GM18507 (cell line): ENCODE measurements at places on chromosomes 16 and 17.

DNA sequence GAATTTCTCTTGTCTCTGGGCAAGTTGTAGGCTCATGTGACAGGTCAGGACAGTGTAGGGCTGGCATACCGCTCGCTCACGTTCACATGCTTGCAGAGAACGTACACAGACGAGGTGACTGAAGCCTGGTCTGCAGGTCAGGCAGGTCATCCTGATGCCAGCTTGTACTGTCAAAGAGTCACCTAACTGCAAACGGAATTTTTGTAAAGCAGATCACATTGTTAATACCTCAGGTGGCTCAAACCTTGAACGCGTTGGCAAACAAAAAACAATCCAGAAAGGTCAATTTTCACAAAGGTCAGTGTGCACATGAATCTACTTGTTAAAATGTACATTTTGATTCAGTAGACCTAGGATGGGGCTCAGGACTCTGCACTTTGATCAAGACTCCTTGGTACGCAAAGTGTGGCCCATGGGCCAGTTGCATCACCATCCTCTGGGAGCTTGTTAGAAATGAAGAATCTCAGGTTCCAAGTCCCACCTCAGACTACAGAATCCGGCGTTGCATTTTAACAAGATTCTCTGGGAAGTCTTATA, 28.6 kb downstream of the ANKRD40 start:
- no peak for DNase-seq

DNA sequence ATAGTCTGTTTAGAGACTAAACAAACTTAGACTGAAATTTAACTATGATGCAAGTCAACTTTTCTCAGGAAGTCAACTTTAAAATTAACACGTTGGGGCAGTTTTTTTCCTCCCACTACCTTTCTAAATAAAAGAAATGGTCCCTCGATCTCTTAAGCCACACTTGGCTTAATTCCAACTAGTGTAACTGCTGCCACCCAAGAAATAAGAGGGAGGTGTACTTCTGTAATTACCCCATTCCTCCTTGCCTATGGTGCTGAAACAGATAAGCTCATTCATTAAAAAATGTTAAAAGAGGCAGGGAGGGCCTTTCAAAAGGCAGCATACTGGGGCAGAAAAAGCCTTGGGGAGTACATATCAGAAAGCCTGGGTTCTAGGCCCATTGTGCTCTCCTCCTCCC, 59.8 kb downstream of the NCOR1 start:
- DNase-seq = no peak

DNA sequence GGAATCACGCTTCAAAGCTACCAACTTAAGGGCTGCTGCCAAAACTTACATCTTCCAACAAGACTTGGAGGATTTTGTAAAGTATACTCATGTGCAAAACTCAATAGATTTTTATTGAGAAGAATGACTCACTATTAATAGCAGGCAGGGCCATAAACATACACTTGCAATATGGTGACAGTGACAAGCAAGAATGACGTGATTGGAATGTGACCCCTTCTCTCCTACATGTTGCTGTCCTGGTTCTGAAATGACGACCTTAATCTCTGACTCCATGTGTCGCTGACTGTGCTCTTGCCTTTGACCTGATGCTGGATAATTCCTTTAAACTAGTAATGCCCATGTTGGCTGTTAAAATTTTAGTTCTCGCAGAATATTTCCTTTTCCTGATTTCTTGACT, 174.5 kb downstream of the PARN start:
- no peak for DNase-seq

DNA sequence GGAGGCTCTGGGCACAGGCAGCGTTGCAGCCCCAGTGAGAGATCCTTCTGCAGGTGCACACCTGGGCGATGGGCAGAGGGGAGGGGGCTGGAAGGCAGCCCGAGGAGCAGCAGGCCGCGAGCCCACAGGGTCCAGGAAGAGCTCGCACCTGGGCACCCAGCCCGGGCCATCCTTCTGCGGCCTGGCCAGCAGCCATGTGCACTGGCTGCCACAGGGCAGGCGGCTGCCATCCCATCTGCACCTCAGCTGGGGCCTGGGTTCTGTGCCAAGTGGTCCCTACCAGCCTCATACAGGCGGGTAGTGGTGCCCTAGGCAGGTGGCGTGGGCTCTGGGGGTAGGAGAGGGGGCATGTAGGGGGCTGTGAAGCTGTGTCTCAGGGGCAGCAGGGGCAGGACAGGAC, 197.2 kb downstream of the RBFOX3 start:
- DNase-seq = no peak

GRCh38 chr17:79812353-79813258, 15.7 kb upstream of the CBX8 start:
- DNase-seq = no peak

- DNase-seq = no peak
These were observed 36.5 kb downstream of the TBCD start for GRCh38 chr17:82788206-82789001.

- no peak for DNase-seq
These were observed 29.1 kb downstream of the COG4 start for GRCh38 chr16:70494202-70494770.

DNA sequence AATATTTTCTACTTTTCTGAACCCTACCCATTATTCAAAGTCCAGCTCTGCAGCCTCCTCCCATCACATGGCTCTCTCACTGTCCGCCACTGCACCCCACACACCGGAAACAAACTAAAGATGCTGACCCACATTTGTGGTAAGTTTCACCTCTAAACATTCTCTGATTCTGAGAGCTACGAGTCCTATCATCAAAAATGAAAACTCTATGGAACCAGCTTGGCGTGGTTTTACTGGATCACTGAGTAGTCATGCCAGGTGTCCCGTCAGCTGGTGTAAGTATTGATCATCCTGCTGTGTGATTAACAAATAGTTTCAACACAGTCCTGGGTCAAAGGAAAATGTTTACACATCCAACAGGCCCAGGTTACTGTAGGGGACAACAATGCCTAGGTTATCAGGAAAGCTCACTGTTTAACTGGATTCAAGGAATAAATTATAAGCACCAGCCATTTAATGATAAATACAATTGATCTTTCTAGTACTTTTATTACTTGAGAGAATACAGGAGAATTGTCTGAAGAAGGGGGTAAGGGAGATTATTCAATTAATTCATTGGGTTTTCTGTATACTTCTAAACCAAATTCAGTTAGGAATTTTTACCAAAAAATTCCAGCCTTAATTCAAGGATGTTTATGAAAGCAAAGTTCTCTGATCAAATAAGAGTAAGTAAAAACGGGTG, 33.9 kb downstream of the CYTH1 start:
- DNase-seq = no peak

DNA sequence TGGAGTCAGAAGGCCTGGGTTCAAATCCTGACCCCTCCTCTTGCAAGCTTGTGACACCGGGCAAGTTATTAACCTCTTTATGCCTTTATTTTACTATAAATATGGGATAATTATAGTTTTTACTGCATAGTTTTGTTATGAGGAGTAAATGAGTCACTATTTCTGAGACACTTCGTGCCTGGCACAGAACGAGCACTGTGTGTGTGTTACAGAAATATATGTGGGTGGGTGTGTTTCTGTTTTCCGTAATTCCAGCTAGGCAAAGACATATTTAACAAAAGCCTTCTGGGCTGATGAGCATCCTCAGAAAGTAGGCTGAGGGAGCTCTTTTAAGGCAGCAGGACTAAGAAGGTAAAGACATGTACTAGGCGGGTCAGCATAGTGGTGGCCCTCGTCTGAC, 417.9 kb downstream of the MAF start:
- no peak for DNase-seq

DNA sequence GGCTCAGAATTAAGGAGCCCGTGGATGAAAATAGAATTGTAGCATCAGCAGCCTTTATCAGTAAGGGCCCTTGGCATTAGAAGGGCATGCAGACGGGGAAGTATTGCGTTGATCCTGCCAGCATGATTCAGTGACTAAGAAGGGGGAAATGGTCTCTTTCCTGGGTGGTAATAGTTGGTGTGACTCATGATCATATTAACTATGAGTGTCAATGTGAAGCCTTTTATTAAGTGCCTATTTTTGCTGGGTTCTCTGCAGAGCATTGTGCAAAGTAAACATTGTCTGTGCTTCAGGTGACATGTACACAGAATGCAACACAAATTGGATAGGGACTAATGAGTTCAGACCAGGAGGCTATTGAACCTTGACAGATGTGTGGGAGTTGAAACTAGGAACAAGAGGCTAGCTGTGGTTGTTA, 24.5 kb downstream of the RCVRN start:
- DNase-seq = peak; percentile 5

- DNase-seq = no peak
These were observed 30.8 kb upstream of the RBBP6 start for GRCh38 chr16:24508614-24509013.

DNA sequence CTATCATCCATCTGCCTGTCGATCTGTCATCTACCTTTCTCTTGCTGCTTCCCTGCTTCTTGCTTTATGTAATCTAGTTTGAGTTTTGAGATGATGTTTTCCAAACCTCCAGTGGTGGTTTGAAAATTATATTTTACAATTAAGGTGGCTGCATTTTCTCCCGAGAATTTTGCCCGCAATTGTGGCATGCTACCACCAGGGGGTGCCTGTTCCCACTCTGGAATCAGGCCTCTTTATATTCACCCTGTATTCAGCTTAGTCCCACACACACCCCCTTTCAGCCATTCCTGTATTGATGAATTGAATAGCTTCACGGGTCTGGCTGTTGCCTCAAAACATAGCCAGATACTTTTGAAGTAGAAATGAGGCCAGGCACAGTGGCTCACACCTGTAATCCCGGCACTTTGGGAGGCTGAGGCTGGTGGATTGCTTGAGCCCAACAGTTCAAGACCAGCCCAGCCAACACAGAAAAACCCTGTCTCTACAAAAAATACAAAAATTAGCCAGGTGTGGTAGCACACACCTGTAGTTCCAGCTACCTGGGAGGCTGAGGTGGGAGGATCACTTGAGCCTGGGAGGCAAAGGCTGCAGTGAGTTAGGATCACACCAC, 3.2 kb downstream of the PRSS22 start:
- no peak for DNase-seq
